ENCODE measurements at places on chromosomes 4 and X. TPM values are rescaled to one million over a fixed set of nuclear protein-coding genes. Genes with fewer than 3 reads are reported as not detected.

DNA sequence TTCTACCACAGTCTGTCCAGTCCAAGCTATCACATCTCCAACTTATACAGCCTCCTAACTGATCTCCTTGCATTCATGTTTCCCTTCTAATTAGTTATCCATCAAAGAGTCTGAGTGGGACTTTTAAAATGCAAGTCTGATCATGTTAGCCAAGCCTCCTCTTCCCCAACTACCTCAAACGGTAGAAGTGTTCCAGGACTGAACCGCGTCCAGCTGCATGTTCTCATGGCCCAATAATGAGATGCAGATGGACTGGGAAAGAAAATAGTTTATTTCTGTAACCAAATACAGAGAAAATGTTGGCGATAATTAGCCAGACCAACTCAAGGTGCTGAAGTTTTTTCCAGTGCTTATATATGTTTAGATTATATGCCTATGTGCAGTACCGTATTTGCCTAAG is 46.6 kb upstream of the PPP1R2C start:
- no peaks in the 10 kb centered on the region for H3K36me3 ChIP-seq
- H3K27ac ChIP-seq, result peak overlapping the region; percentile 60
- peaks cover 1% of the 10 kb centered on the region for H3K4me1 ChIP-seq
- no peaks in the 10 kb centered on the region for H3K27me3 ChIP-seq
- no peak overlapping the region for H3K4me3 ChIP-seq
- no peak for DNase-seq

The ADH7 gene
- total RNA-seq, result not detected

- H3K27ac ChIP-seq, result no peak overlapping the region
- H3K27me3 ChIP-seq, result no peaks in the 10 kb centered on the region
- no peaks in the 10 kb centered on the region for H3K36me3 ChIP-seq
- H3K4me3 ChIP-seq, result no peak overlapping the region
- no peaks in the 10 kb centered on the region for H3K4me1 ChIP-seq
These were observed 50.2 kb upstream of the FAM9A start for GRCh38 chrX:8851231-8851886.

DNA sequence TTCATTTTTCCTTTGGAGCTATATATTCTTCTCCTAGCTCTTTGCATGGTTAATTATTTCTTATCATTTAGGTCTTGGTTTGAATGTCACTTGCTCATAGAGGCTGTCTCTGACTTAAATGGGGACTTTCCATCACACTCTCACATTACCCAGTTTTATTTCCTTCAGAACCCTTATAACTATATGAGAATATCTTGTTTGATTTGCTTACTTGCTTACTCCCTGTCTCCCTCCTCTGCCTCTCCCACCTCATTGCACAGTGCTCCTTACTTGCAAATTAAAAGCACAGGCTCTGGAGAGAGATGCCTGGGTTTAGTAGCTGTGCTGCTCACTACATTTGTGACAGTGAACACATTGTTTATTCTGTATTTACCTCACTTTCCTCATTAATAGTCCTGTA is 174.6 kb downstream of the SOWAHB start:
- no peak overlapping the region for H3K27ac ChIP-seq
- DNase-seq, result no peak
- H3K27me3 ChIP-seq, result peaks cover 5% of the 10 kb centered on the region

GRCh38 chrX:97374266-97374665 is 490.6 kb downstream of the RPA4 start:
- H3K27me3 ChIP-seq, result no peaks in the 10 kb centered on the region
- no peaks in the 10 kb centered on the region for H3K36me3 ChIP-seq
- H3K4me1 ChIP-seq, result no peaks in the 10 kb centered on the region
- no peak overlapping the region for H3K4me3 ChIP-seq
- no peak for DNase-seq

DNA sequence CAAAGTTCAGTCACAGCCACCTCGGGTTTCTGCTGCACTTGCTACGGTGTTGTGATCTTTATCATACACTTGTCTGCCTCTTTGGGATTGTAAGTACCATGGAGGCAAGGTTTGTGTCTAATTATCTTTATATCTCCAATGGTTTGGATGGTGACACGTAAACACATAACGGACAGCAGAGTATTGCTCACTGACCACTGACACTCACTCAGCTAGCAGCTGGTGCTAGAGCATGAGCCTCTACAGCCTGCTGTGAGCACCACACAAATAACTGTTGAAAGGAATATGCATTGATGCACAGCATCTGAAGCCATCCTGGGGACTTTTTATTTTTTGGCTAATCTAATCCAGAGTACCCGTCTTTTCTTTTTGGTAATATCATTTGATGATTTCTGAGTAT is 156.0 kb downstream of the DCLK2 start:
- no peak overlapping the region for H3K27ac ChIP-seq
- no peaks in the 10 kb centered on the region for H3K4me1 ChIP-seq
- DNase-seq, result no peak
- no peaks in the 10 kb centered on the region for H3K36me3 ChIP-seq

Data from activated CD4-positive, alpha-beta T cell treated with anti-CD3 and anti-CD28 coated beads, Interleukin-2, amount 10 ng/mL, durations not matched to agents 7 days and 5 days (primary cell).